ENCODE measurements at places on chromosomes 2 and 18.

- DNase-seq = no peak
These were observed 615.8 kb upstream of the SALL3 start for GRCh38 chr18:78363556-78364387.

- no peak for DNase-seq
These were observed 112.4 kb upstream of the WDR75 start for GRCh38 chr2:189328848-189329245.

GRCh38 chr2:204110338-204110741 is 173.8 kb downstream of the ICOS start:
- DNase-seq = peak; percentile 46

GRCh38 chr18:421247-422155 is 79.0 kb downstream of the COLEC12 start:
- DNase-seq = no peak

DNA sequence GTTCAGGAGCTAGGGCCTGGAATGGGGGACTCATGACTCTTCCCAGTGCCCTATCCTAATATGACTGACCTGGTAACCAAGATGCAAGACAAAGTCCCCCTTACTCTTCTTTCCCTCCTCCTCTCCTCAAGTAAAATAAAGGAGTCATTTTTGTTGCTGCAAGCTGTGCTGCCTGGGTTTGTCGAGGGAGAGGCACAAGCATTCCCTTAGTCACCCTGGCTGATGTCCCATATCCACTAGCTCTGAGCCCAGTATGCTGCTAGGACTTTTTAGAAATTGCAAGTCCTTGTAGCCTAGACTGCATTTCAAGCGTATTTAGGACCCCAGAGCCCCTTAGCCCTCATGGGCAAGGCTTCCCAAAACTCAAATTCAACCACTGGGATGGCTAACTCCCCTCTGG is 338.5 kb upstream of the SETBP1 start:
- no peak for DNase-seq

- DNase-seq = no peak
These were observed 470 bp upstream of the FAP start for GRCh38 chr2:162243715-162244114.

DNA sequence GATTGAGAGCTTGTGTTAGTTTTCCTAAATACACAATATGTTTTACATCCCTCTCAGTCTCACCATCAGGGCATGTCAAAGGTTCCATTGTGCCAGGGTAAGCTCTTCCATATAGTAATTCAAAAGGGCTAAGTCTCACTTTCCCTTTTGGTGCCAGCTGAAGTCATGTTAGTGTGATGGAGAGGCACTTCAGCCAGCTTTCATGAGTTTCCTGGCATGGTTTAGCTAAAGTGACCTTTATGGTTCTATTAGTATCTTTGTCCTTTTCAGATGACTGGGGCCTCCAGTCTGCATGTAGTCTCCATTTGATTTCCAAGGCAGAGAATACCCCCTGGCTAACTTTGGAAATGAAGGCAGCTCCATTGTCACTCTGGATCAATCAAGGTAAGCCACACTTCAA is 27.2 kb downstream of the NAT8 start:
- no peak for DNase-seq

- no peak for DNase-seq
These were observed 423.4 kb upstream of the ID2 start for GRCh38 chr2:8258406-8258805.

DNA sequence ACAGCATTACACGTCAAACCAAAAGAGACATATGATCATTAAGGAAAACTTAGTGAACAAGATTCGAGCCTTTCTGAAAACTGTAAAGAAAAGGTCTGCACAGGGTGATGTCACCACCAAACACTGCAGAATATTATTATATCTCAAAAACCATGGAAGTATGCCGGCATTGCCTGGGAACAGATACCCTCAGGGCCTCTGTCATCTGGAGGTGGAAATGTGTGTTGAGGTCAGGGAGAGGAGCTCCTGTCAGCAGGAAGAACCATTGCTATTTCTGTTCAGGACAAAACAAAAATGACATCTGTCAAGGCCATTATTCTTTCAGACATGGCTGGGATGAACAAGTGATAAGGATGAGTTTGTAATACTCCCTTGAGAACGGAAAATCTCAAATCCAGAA is 365.9 kb upstream of the TRIB2 start:
- no peak for DNase-seq

DNA sequence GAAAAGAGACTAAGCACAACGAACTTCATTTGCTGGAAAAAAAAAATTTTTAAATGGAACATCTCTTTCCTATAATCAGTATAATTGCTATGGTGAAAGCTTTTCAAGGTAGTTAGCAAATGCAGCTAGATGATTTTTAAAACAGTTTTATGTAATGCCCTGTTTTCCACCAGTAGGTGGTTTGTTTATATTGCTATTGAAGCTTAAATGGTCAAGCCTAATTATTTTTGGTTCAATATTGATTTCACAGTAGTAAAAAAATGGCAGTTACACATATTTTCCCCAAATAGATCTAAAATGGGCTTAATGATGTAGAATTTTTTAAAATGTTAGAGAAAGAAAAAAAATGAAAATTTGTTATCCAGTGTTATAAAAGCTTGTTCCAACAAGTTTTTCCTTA is 70.2 kb downstream of the CDH19 start:
- no peak for DNase-seq

GRCh38 chr2:108586631-108587030 is 52.4 kb downstream of the LIMS1 start:
- DNase-seq = no peak

GRCh38 chr2:176997792-176998169 is 214.8 kb upstream of the HNRNPA3 start:
- no peak for DNase-seq

DNA sequence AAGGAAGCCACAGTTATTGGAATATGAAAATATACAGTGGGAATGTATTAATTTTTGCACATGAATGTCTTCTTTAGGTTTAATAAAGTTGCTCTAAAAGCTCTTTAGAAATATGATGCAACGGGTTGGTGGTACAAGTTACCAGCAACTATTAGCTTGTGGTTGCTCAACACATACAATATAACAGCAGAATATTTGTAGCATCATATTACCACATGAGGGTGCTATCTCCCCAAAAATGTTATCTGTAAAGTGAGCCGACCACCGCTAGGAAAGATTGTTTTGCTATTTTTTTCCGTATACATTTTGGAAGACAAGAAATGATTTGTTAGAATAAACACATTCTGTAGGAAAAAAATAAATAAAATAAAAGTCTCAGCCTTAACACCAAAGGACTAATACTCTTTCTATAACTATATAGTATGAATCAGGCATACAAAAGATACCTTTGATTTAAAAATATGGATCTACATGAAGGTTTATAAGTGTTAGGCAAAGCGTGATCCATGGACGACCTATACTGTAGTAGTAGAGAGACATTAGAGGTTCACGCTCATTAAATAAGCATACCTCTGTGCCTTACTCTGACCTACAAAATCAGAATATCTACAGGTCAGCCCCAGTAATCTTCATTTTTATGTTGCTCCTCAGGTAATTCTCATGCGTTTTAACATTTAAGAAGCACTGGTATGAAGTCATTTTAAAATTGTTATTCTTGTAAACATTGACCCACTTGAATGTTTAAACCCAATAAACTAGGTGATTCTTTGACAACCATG is 1110.6 kb upstream of the ACVR2A start:
- no peak for DNase-seq

- no peak for DNase-seq
These were observed 249.3 kb upstream of the GULP1 start for GRCh38 chr2:188042412-188042811.

- no peak for DNase-seq
These were observed 34.6 kb upstream of the C2orf15 start for GRCh38 chr2:99106913-99107312.

GRCh38 chr18:49514577-49514976 is 27.5 kb upstream of the C18orf32 start:
- DNase-seq = no peak

- DNase-seq = no peak
These were observed 305.8 kb downstream of the PIEZO2 start for GRCh38 chr18:10843565-10843964.

DNA sequence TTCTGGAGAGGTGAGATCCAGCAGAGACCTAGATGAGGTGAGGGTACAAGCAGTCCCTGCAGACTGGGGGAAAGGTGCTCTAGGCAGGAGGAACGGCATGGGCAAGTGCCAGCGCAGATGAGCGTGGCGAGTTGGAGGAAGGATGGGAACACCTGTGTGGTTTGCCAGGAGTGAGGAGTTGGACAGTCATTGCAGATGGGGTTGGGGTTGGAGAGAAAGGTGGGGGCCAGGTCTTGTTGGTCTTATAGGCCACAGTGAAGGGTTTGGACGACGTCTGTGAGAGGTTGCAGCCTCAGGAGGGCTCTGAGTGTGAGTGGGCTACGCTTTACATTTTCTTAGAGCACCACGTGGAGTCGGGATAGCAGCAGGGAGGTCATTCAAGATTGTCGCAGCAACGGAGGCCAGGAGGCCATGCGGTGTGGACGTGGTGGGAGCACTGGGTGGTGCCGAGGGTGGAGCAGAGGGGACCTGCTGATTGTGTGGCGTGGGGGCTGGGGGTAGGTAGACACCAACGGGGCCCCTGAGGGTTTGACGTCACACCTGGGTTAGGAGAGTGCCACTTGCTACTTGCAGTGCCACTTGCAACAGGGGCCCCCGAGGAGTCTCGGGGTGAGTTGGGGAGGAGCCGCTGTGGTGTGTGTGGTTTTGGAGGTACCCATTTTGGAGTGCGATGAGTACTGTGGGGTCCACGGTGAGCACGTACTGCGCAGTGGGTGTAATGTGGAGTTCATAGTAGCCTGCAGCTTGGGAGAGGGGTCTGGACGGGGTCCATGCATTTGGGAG is 66.2 kb downstream of the LPIN1 start:
- DNase-seq = no peak

DNA sequence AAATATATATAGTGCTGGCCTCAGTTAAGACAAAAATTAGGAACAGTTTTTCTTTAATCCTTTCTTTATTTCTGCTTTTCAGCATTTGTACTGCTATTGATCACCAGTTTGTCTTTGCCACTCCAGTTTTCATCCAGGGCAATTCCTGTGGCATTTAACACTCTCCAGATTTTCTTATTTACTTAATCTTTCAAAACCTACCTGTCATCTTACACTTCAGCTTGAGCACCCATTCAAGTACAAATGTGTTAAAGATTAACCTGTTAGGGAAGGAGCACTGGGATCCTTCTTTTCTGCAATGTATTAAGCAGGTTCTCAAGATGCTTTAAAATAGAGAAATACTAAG is 101.8 kb upstream of the SCN1A start:
- no peak for DNase-seq

GRCh38 chr2:69073928-69074570 is 61.1 kb downstream of the ANTXR1 start:
- DNase-seq = no peak

DNA sequence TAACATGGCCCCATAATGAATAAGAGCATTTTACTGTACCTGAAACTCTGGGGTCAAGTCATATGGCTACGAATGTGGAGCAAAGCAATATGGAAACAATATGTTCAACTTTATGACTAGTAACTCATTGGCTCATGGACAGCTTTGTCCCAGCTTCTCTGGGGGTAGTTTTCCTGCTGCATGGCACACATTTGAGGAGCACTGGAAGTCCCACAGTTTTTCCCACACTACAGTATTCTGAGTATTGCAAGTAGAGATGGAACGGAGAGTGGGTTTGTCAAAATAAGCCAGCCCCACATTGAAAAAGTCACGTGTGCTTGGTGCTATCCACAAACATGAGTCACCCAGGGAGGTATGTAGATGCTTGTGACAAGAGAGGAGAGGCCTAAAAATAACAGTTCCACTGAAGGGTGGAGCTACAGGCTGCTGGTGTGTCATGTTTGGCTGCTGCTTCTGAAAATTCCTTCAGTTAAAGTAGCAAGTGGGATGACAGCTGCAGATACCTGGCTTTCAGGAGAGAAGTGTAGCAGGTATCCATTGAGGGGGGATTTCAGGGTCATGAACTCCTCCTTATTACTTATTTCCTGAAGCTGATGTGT is 48.2 kb upstream of the CTAGE1 start:
- no peak for DNase-seq

DNA sequence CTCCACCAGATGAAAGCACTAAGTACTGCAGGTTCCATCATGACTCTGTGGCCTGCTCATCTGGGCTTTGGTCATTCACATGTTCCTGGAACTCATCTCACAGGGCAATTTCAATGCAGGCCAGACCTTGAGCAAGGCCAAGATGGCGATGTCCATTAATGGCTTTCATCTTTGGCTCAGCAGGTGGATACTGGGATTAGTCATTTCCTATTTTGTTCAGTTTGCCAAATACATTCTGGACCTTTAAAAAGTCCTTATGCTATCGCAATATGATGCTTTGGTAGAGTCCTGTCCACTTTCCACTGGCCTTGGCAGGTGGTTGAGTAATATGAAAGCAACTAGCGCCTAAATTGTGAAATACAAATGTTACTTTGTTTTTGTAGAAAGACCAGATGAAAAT is 170.1 kb upstream of the REV1 start:
- no peak for DNase-seq

DNA sequence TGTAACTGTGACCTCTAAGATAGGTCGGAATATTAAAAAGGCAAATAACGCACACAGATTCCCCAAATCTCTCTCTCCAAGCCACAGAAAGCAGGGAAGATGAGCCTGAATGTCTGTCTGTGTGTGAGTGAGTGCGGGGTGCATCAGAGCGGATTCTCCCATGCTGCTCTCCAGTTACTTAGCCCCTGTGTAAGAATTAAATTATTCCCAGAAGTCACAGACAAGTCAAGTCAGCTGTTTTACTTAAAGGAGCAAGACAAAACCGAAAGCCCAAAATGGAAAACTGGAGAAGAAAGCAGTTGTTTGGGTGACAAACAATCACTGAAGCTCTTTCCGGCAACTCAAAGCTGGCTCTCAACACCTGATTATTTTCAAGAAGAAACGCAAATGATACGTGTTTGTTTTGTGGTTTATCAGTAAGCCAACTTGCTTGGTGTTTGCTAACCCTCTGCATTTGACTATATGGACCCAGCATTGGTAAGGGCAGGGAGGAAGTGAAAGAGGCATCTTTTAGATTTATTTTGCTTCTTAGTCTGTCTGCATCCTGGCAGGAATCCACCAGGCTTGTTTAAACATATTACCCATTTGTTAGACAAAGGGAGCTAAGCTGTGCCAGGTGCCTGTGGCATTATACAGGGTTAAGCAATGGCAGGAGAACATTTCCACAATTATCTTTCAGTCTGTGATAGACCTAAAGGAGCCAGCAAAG is 121.5 kb upstream of the CREB1 start:
- DNase-seq = no peak

DNA sequence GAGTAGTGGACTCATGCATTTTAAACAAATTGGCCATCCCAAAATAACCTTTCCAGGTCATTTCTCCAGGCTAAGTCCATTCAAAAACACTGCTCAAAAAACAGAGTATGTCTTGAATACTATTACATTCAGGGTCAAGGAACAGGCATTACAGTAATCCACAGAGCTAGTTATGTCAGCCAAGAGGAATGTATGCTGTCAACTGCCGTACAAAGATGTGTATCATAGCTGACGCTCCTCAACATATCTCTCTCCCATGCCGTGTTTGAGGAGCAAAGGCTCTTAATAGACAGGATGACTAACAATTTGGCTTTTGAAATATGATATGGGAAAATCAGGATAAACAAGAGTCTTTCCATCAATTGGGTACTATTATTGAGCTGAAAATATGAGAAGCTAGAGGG is 68.8 kb upstream of the KCTD1 start:
- DNase-seq = no peak

- DNase-seq = no peak
These were observed 63.7 kb upstream of the DNAJC10 start for GRCh38 chr2:182652326-182652725.

GRCh38 chr18:69097349-69097748 is 299.5 kb downstream of the CCDC102B start:
- no peak for DNase-seq

GRCh38 chr2:178873912-178874311 is 66.7 kb upstream of the TTN start:
- no peak for DNase-seq

GRCh38 chr18:51639541-51639940 is 442.1 kb upstream of the MEX3C start:
- no peak for DNase-seq

Data from T-helper 2 cell (primary cell).